IgD-negative memory B cell (primary cell): ENCODE measurements at places on chromosomes 12 and 14. TPM values are rescaled to one million over a fixed set of nuclear protein-coding genes. Genes with fewer than 3 reads are reported as not detected.

Gene FOXG1
- not detected for polyA plus RNA-seq

Gene SRRM4
- not detected for polyA plus RNA-seq

Gene LIMA1
- 1.5 TPM for polyA plus RNA-seq

Gene FZD10
- not detected for polyA plus RNA-seq

Gene COL2A1
- polyA plus RNA-seq, result not detected

Gene SERPINA4
- polyA plus RNA-seq, result not detected

Gene GNG2
- 68.8 TPM for polyA plus RNA-seq

Gene CD163L1
- not detected for polyA plus RNA-seq

Gene MANSC1
- polyA plus RNA-seq, result 0.23 TPM

Gene TEDC1
- polyA plus RNA-seq, result 11.8 TPM

Gene ZNF219
- 1.0 TPM for polyA plus RNA-seq

Gene TAS2R9
- polyA plus RNA-seq, result not detected

Gene KLHDC1
- polyA plus RNA-seq, result 2.6 TPM

Gene FGD4
- polyA plus RNA-seq, result 0.64 TPM

Gene KLHL42
- polyA plus RNA-seq, result 12.8 TPM

Gene PAPLN
- polyA plus RNA-seq, result 0.55 TPM

Gene TDRD9
- 2.0 TPM for polyA plus RNA-seq

Gene CLEC6A
- not detected for polyA plus RNA-seq

Gene SLC25A47
- not detected for polyA plus RNA-seq

Gene EPYC
- polyA plus RNA-seq, result not detected

Gene DIABLO
- 51.0 TPM for polyA plus RNA-seq

Gene SLC4A8
- polyA plus RNA-seq, result 0.53 TPM

Gene KRT85
- polyA plus RNA-seq, result not detected

Gene SCN8A
- 0.85 TPM for polyA plus RNA-seq

Gene SLC25A21
- polyA plus RNA-seq, result not detected

Gene NYNRIN
- polyA plus RNA-seq, result not detected

Gene WDR20
- polyA plus RNA-seq, result 14.9 TPM

Gene RFLNA
- not detected for polyA plus RNA-seq

Gene FAM186B
- polyA plus RNA-seq, result 0.16 TPM

Gene DHRS1
- 27.3 TPM for polyA plus RNA-seq

Gene FOXN4
- polyA plus RNA-seq, result not detected

Gene AHNAK2
- polyA plus RNA-seq, result 0.68 TPM

Gene KRT76
- not detected for polyA plus RNA-seq

Gene LAG3
- polyA plus RNA-seq, result 0.88 TPM

Gene RNASE7
- not detected for polyA plus RNA-seq

Gene TMEM132D
- polyA plus RNA-seq, result not detected

Gene LALBA
- not detected for polyA plus RNA-seq

Gene PTPN21
- polyA plus RNA-seq, result not detected

Gene CACNA1C
- 0.06 TPM for polyA plus RNA-seq

Gene ABHD12B
- not detected for polyA plus RNA-seq

Gene NPFF
- not detected for polyA plus RNA-seq

Gene CCDC177
- polyA plus RNA-seq, result not detected

Gene MYBPC1
- not detected for polyA plus RNA-seq

Gene ANO4
- polyA plus RNA-seq, result not detected

Gene ARHGDIB
- 2,289 TPM for polyA plus RNA-seq

Gene CPNE6
- not detected for polyA plus RNA-seq

Gene HOXC13
- polyA plus RNA-seq, result not detected

Gene NUP107
- polyA plus RNA-seq, result 28.9 TPM

Gene RDH12
- polyA plus RNA-seq, result 0.11 TPM

Gene CLEC4D
- polyA plus RNA-seq, result not detected

Gene AACS
- 4.2 TPM for polyA plus RNA-seq

Gene BEGAIN
- polyA plus RNA-seq, result 0.91 TPM

Gene CINP
- 39.5 TPM for polyA plus RNA-seq

Gene DEGS2
- 6.5 TPM for polyA plus RNA-seq

Gene SYT1
- 1.6 TPM for polyA plus RNA-seq

Gene EPS8
- polyA plus RNA-seq, result 1.6 TPM

Gene CEBPE
- not detected for polyA plus RNA-seq
